Ascending aorta (tissue), 2 donors: ENCODE measurements at places on chromosomes 5 and 9. TPM values are rescaled to one million over a fixed set of nuclear protein-coding genes. Genes with fewer than 3 reads are reported as not detected.

DNA sequence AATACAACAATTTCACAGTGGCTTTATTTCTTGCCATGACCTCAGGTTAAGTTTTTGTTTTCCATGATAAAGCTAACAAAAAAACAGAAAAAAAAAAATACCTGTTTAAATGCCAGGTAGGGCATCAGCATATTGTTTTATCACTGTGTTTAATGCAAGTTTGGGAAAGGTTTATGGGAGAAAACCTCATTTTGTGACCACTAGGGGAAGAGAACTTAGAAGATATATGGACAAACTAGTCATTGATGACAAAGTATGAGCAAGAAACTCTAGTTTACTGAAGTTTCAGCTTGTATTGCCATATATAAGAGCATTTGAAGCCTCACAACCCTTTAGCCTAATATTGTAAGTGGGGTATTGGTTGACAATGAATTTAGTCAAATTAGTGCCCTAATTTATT lies 1431.4 kb upstream of the CDH18 start:
- DNase-seq, result no peak

GRCh38 chr9:119003201-119003611 lies 366.0 kb downstream of the BRINP1 start:
- DNase-seq, result no peak

GRCh38 chr9:79603222-79603920 lies 31.6 kb downstream of the TLE4 start:
- no peak for DNase-seq

The TEX53 gene
- not detected for total RNA-seq

- peak; percentile 91 for DNase-seq
These were observed 124.6 kb downstream of the GPBP1 start for GRCh38 chr5:57298295-57298984.

DNA sequence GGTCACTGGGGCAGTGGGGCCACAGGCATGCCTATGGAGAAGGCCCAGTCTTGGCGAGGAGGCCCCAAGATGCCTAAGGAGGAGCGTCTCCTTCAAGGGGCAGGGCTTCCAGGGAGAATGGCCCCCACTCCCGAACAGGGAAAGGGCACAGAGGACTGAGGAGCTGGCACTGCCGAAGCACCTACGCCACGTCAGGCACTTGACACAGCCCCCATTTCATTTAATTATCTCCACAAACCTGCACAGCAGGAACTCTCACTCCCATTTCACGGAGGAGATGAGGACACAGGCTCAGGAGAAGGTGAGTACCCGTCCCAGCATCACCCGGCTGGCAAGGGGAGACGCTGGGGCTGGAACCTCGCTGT lies 26.0 kb downstream of the EGR1 start:
- DNase-seq, result no peak

The PRDM12 gene
- not detected for total RNA-seq

GRCh38 chr9:138076650-138077009 lies 199.0 kb downstream of the CACNA1B start:
- no peak for DNase-seq

- DNase-seq, result no peak
These were observed 79.7 kb downstream of the THBS4 start for GRCh38 chr5:80114860-80115259.

GRCh38 chr5:74153255-74153790 lies 487.2 kb downstream of the ENC1 start:
- no peak for DNase-seq

The OR1Q1 gene
- total RNA-seq, result not detected

GRCh38 chr9:133474853-133475252 lies 4.0 kb downstream of the SLC2A6 start:
- no peak for DNase-seq

GRCh38 chr5:7250004-7250403 lies 145.9 kb upstream of the ADCY2 start:
- no peak for DNase-seq

The PCDHB5 gene
- total RNA-seq, result 61.8 TPM

DNA sequence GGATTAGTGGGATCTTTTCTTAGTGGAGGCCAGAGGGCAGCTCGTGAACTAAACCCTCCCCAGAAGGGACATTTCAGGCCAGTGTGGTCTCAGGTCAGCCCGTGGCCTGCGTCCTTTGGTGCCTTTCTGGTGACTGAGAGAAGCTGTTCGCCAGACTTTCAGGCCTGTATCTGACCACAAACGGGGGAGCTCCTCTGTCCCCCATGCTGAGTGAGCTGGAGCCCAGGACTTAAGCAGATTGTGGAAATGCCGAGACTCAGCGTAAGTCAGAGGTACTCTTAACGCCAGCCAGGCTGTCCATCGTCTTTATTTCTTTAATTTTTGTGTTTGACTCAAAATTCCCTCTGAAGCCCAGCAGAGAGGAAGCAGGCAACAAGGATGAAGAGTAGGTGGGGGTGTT lies 54.8 kb upstream of the NCS1 start:
- DNase-seq, result no peak

The CDKN2B-AS1 gene
- not detected for total RNA-seq

- DNase-seq, result no peak
These were observed 304.1 kb downstream of the MAT2B start for GRCh38 chr5:163809473-163809872.

GRCh38 chr9:113350937-113351336 lies 1.6 kb downstream of the BSPRY start:
- DNase-seq, result no peak

The BTNL3 gene
- not detected for total RNA-seq

The TSLP gene
- total RNA-seq, result not detected

The MAMDC4 gene
- 5.0 TPM for total RNA-seq

DNA sequence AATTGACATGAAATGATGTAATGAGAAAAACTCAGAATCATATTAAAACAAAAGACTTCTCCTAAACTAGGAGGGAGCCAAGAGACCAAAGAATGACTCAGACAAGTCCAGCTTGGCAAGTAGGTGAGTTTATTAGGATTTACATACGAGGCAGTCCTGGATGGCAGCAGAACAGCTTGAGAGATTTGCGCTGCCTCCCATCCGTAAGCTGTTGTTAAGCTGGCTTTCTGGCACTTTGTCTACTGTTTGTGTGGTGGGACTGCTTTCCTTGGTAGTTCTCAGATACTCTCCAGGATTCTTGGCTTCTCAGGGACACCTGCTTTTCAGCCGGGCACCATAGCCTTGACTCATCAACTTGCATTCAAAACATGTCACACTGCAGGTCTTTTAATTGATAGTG lies 57.6 kb downstream of the COX7C start:
- no peak for DNase-seq

- peak; percentile 55 for DNase-seq
These were observed 15.7 kb downstream of the LPCAT1 start for GRCh38 chr5:1507961-1508658.

DNA sequence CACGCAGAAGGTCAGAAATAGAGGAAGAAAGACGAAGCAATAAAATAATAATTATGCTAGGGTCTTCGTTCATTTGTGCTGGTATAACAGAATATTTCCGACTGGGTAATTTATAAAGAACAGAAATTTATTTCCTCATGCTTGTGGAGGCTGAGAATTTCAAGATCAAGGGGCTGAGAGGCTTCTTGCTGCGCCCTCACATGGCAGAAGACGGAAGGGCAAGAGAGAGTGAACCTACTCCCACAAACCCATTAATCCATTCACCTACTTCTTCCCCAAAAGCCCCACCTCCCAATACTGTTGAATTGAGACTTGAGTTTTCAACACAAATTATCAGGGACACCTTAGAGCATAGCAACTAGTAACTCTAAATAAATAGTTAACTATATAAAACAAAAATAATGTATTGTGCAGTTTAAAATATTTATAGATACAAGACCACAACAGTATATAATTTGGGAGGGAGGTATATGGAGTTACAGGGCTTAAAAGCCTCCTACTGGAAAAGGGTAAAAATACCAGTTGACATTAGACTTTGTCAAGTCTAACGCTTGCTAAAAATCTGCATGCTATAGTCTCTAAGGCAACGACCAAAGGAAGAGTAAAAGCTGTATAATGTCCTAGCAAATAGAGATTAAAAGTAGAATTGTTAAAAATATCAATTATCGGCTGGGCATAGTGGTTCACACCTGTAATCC lies 40.3 kb upstream of the NAA35 start:
- DNase-seq, result no peak

The CER1 gene
- total RNA-seq, result not detected

The MLANA gene
- total RNA-seq, result not detected

GRCh38 chr5:147037515-147038205 lies 159.1 kb upstream of the PPP2R2B start:
- DNase-seq, result no peak

The BHMT2 gene
- 2.9 TPM for total RNA-seq

- no peak for DNase-seq
These were observed 466.4 kb upstream of the SMC2 start for GRCh38 chr9:103627731-103628130.

- DNase-seq, result no peak
These were observed 525.9 kb upstream of the ZNF608 start for GRCh38 chr5:125272357-125272756.

DNA sequence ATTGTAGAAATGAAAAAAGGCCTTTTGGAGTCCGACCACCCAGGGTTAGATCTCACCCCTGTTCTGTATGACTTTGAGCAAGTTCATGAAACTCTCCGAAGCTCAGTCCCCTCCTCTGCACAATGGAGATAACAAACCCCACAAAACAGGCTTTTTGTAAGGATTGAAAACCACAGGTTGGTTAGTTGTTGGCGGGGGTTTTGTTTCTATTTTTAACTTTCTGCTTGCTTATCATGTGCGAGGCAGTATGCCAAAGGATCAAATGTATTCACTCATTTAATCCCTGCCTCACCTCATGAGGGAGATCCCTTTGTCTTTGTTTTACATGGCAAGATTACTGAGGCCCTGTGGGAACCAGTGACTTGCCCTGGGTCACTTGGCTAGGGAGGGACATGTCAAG lies 539.1 kb downstream of the CDK5RAP2 start:
- DNase-seq, result no peak

The OR13C8 gene
- total RNA-seq, result not detected

The CNTLN gene
- total RNA-seq, result 3.5 TPM

DNA sequence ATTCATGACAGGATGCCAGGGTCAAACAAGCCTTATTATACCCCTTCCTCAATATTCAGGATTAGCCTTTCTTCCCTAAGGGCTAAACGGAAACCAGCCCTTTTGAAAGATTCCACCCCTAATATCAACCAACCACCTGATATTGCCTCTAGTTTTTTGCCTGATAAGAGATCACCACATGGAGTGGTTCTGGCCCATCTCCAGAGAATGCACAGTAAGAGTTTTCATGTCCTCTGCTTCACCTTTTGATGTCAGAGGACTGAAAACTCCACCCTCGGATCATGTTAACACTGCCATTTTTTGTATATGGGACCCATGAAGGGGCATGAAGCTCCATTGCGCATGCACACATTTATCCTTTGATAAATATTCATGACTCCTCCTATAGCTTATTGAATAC lies 5.8 kb upstream of the LNPEP start:
- DNase-seq, result no peak

DNA sequence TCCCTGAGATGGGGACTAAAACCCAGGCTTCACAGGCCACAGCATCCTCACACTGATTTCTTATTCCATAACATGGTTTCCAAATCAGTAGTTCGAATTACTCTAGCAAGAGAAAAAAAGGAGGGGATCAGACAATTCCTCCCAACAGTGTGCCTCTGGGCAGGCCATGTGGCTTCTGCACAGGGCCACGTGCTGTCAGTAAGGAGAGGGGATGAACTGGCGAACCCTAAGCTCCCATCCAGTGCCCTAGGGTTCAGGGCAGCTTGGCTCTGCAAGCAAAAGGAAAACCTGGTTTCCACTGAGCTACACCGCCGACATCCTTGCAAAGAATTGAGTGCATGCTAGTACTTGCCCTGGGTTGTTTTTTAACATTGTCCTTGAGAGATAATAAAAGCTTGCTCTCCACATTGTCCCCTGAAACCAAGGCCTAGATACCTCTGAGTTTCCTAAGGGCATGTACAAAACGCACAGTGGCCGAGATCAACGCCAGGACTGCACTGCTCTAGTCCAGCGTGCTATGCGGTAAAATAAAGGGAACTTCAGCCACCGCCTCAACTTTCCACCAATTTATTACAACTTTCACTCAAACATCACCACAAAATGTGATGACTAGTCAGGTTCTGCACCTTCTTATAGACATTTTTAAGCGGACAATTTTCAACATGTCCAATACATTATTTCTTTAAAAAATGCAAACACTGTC lies 4.5 kb downstream of the CAMSAP1 start:
- no peak for DNase-seq

DNA sequence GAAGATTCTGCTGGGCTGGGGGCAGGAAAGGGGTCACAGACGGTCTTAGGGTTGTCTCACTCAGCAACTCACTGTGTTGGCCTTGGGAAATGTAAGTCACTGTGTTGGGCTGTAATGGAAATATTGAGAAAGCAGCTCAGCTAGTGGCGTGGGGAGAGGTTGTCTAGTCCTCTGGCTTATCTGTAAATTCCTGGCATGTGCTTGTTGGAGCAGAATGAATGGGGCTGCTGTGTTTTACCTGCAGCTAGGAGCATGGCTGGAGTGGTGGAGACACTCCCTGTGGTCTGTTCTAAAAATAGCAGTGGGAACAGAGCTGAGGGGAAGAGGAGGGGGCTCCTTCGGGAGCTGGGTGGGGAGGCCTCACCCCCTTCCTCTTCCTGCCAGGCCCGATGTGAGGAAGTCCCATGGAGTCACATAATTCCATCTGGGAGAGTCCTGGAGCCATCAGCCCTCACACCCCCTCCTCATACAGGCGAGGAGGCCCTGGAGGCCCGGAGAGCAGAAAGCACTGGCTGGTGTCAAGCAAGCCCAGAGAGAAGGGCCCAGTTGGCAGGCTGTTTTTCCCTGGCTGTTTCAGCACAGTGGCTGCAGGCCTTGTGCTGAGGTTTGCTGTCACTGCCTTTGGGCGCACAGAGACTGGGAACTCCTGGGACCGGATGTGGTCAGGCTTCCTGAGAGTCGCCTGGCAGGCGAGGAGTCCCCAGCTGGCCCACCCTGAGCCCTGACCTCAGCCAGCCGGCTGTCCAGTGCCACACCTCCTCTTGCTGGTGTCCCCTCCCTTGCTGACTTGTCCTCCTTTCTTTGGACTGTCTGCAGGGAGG lies 84.9 kb downstream of the RGS3 start:
- DNase-seq, result peak; percentile 55

The MEGF10 gene
- total RNA-seq, result 0.11 TPM

The RALGDS gene
- 53.9 TPM for total RNA-seq

DNA sequence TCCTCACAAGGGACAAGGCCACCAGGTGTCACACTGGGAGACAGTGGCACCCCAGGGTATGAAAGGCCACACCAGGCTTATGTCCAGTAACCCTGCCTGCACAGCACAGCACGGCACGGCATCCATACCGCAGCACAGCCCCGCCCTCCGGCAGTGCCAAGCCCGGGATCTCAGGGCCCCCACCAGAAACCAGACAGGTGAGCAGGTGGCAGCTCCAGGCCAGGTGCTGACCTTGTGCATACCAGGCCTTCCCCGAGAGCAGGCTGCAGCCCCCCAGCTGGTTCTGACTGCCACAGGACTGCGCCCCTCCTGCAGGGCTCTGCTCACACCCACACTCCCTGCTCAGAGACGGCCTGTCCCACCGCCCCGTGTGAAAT lies 56.5 kb downstream of the ADAMTS2 start:
- no peak for DNase-seq

GRCh38 chr5:140551872-140552271 lies 4.4 kb downstream of the EIF4EBP3 start:
- DNase-seq, result no peak
